Right cardiac atrium (tissue), 5 donors: ENCODE measurements at places on chromosomes 3 and 15. TPM values are rescaled to one million over a fixed set of nuclear protein-coding genes. Genes with fewer than 3 reads are reported as not detected.

DNA sequence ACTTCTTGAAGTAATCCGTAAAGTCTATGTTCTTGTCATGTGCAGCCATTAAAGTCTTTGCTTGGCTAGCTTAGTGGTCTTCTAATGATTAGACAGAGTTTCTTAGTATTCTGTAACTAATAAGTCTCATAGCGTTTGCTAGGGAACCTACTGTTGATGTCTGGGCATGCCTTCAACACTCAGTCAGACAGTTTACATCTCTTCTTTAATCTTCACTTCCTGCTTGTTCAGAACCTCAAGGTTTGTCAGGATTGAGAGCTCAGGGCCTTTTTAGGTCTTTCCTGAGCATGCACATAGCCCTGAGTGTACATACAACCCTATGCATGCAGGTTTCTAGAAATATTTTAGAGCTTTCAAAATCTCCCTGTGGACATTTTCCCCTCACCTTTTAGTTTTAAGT lies 426.3 kb downstream of the AGBL1 start:
- no peak for DNase-seq

Gene TEX264
- 37.6 TPM for total RNA-seq

GRCh38 chr3:128341659-128342395 lies 124.9 kb downstream of the DNAJB8 start:
- no peak for DNase-seq

DNA sequence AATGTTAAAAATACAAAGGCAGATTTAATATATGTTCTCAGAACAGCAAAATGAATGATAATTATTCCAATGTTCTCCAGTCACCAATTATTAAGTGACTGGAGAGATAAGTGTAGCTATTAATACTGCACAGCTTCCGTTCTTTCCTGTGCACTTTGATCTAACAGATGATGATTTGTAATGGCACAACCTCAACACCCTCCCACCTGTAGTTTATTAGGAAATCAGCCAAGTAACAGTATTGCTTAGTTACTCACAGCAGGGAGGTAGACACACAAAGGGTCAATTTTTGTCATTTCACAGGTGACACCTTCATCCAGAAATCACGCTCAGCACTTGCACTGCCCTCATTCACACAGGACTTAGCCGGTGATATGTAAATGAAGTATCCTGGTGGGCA lies 688.1 kb downstream of the EPHA3 start:
- no peak for DNase-seq

- no peak for DNase-seq
These were observed 6.4 kb upstream of the MGA start for GRCh38 chr15:41653760-41654159.

DNA sequence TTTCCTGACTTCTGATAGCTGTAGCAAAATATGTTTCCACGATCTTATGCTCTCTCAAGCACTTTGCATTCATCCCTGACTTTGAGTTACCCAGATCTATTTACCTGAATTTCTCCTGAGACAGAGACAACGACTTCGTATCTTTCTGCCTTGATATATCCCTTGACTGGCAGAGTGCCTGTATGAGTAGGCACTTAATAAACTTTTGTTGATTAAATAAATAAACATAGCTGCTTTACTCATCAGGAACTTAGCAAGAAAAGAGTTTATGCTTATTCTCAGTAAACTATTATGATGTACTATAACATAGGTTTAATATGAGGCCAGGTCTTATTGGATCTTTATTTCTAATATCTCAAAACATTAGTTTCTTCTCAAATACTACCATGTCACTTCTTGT lies 85.6 kb upstream of the PHLDB2 start:
- DNase-seq = no peak

GRCh38 chr15:98737159-98737558 lies 88.8 kb downstream of the IGF1R start:
- DNase-seq = no peak

DNA sequence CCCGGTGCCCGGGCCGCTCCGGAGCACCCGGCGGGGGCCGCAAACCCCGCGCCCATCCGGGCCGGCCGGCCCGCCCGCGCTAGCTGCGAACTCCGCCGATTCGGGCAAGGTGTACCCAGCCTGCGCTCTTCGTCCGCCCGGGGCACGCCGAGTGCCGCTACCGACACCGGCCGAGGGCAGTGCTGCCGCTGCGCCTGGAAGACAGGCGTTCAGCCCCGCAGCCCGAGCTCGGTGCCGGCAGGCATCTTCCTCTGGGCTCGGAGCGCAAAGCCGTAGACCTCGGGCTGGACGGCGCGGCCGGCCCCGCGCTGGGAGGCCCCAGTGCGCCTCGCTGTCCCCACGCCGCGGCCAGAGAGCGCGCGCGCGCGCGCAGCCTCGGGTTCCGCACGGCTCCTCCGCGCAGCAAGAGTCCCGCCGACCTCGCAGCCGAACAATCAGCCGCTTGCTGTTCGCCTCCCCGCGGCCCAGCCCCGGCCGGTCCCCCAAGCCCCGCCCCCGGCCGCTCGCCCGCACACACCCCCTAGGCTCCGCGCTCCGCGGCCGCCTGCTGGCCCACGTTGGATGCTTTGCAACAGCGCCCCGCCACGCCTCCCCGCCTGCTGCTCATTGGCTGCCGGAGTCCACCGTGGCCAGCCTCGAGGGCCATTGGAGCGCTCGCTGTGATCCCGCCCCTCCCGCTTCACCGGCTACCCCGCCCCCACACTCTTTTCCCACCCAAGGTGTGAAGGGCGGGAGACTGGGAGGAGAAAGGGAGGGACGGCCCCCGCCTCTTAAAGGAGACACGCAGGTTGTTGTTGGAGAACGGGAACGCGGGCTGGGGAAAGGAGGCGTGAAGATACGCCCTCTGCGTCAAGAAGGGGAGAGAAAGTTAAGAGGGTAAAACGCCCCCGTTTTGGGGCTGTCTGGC lies at the start of gene LRIG1:
TSS of gene LRIG1 (minus strand) at position 447 of the 907 bp plus-strand sequence. CDS start 615 bp downstream, outside the sequence.
- DNase-seq = peak; percentile 100
